ENCODE measurements at places on chromosomes 7 and 10.

DNA sequence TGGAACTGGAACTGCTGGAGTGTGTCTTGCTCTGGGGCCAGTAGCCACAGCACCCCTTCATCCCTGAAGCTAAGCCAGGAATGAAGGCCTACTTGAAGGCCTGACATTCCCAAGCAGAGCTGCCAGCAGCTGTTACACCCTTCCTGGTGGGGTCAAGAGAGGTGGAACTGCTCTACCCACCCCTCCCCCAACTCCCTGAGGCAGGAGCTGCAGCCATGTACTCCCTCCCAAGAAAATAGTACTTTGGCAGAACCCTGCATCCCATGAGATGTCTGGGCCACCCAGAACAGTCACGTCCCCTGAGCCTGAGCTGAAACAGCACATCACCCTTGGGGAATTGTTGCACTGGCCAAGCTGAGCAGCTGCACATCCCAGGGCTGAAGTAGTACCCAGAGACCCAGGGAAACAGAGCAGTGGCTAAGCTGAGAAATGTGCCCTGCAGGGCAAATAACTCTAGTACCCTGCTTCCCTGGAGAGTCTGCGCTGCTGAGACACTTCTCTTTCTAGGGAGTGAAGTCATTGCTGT lies 63.4 kb upstream of the PLA2G12B start:
- no peak for DNase-seq

- DNase-seq, result no peak
Observed at GRCh38 chr7:51234139-51234538, 82.5 kb downstream of the COBL start.

DNA sequence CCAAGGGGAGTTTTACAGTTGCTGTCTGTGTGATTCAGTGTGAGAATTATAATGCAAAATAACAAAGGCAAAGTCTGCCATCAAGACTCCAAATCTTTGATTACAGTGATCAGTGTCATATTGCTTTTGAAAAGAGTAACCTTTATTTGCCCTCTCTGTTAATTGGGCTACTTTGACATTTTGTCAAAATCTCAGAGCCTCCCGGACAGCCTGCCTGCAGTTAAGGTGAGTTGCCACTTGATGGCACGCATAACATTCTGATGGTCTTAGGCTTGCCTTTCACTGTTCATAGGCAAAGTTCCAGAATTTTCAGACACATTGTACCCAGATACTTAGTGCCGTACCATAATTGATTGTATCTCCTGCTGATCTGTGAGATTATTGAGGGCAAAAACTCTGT lies 253.5 kb downstream of the ABCA13 start:
- no peak for DNase-seq

DNA sequence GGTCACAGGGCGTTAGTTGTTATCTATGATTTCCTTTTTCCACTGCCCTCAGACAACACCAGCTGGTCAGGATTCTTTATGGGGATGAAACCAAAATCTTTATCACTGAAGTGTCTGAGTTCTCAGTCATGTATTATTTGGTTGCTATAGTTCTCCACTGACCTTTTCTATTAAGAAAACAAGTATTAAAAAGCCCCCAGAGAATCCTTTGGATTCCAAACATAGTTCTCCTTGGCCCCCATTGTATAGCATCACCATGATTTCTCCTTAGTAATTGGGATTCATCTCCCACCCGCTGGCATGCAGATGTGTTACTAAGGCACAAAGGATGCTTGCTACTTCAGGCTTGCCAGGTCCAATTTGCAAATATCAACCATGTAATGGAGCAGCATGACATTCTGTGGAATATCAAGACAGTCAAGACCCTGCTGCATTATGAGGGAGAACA lies 94.3 kb downstream of the IQUB start:
- DNase-seq, result no peak
